ENCODE measurements at places on chromosomes 12 and 14.

DNA sequence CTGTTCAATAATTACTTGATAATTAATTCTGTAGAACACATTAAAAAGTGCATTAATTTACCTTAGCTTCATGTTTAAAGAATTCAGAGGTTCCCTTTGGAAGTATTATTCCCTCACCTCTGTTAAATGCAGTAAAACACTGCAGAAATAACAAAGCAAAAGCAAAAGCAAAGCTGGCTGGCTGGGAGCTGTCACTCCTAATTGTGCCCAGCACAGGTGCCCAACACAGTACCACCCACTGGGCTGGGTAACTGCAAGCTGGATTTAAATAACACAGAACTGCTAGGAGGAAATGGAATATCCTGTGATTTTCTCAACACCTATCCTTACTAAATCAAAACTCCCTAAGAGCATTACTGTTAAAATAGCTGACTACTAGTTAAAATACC is 72.6 kb downstream of the SLC2A13 start:
- no peak for DNase-seq

DNA sequence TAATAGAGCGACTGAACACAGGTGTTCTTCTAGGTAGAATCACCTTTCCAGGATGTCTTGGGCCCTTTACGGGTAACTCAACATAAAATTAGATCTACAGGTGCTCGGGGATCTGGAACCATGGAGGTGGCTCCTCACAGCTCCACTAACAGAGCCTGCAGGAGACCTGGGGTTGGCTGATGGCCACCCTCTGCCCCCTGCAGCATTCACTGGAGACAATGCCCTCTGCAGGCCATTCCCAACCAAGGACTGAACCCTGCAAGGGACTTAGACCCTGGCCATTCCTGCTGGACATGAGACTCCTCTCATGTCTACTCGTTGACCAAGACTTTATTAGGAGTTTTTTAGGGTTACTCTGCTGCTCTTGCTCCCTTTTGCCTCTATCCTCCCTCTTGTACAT is 58.5 kb upstream of the PPP4R3A start:
- no peak for DNase-seq

- no peak for DNase-seq
These were observed 324 bp downstream of the POLE start for GRCh38 chr12:132686825-132687210.

- no peak for DNase-seq
These were observed 106.2 kb downstream of the NCOR2 start for GRCh38 chr12:124461241-124461673.

- no peak for DNase-seq
These were observed 100.2 kb downstream of the SRGAP1 start for GRCh38 chr12:63944586-63945228.

DNA sequence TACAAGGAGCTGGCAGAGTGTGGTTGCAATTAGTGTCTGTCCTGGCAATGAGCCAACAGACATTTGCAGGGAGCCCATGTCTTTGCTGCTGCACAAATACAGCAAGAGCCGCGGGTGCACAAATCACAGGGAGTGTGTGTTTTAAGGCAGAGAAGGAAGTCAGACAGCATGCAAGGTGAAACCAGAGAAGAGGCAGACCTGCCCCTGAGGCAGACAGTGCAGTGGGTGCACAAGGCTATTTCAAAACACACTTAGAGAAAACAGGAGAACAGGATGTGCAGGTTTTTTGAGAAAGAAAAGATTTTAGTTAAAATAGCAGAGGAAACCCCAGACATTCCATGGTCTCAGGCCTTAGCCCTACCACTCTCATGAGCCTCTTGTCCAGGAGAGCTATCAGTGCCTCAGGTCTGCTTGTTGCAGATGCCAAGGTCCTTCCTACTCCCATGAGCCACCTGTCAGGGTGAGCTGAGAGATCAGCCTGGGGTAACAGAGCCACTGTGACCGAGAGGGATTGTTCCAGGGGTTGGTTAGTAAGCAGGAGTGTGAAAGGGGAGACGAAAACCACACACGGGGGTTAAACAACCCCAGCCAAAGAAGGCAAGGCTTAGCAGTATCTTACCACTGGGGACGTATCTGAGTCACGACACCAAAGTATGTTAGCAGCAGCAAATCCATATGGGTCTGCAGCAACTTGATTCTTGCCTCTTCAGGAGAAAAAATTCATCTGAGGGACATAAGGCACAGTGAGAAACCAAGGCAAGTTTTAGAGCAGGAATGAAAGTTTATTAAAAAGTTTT is 78.1 kb downstream of the C14orf132 start:
- no peak for DNase-seq

DNA sequence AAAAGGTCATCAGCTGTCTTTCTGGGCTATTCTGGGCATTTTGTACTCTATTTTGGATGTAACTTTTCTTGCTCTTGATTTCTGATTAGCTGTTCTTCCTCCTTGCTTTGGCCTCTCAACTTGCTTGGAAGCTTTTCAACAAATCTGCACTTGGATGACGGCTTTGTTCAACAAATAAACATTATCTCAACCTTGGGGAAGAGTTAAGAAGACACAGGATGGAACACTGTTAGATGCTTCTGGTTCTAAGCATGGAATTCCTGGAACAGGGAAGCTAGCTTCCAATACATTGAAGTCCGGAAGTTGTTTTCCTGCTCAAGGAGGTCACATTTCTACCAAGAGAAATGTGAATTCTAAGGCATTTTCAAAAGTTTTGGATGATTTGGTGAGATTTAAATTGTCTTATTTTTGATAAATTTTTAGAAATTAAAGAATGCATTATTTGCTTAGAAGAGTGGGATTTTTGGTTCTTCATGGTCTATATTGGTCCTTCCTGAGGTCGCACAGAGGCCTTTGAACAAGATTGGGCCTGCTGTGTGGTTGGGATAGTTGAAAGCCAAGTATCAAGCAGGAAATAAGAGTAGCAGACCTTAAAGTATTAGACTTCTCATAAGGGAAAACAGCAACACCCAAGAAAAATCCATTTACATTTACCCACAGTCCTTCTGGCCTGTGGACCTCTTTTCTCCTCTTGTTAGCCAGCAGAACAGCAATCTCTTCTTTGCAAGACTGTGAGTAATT is 59.2 kb downstream of the PPFIBP1 start:
- DNase-seq = no peak

DNA sequence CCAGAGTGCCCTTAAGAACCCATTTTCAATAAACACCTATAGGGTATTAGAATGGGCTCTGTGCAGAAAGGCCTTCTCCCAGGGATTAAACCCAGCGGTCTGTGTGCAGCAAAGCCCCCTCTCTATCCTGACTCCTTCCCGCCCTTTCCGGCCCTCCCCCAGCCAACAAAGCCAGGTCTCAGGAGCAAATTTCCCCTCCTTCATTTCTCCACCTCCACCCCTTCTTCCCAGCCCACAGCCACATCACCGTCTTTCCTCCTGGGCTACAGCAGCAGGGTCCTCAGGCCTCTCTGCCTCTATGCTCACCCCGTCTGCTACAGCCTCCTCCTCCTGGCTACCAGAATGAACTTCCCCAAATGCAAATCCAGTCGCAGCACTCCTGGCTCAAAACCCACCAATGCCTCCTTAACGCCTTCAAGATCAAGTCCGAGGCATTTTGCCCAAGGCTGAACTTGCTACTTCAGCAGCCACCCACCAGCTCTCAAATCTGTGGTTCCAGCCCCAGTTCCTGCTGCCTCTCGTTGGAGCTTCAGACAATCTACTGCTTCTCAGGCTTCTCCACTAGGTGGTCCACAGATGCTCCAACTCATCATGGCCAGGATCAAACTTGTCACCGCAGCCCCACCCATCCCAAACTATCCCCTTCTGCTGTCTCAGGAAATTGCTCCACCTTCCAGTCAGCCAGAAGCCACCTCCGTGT is 134.8 kb downstream of the BCL11B start:
- DNase-seq = no peak

DNA sequence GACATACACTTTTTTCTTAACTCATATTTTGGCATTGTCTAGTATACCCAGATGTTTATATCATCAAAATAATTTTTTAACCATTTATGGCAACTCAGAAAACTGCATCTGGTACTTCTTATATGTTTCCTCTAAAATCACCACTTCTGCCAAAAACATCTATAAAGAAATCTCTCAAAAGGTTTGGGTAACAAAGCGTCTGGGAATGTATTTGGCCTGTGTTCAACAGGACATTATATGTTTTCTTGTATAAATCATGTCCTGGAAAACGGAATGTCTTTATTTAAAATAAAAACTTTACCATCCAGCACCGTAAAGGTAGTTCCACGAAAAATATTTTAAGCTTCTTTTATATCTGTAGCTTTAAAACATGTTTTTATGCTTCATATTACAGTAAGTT is 36.1 kb upstream of the FBLN5 start:
- DNase-seq = no peak
